Stimulated activated CD8-positive, alpha-beta memory T cell treated with anti-CD3 and anti-CD28 coated beads, Interleukin-12 subunit alpha, Interleukin-12 subunit beta, amount 100 ng/mL, for 1 hour (primary cell): ENCODE measurements at places on chromosomes 5 and 9.

GRCh38 chr9:115629879-115630840 is 512.2 kb upstream of the TNC start:
- no peak for DNase-seq

DNA sequence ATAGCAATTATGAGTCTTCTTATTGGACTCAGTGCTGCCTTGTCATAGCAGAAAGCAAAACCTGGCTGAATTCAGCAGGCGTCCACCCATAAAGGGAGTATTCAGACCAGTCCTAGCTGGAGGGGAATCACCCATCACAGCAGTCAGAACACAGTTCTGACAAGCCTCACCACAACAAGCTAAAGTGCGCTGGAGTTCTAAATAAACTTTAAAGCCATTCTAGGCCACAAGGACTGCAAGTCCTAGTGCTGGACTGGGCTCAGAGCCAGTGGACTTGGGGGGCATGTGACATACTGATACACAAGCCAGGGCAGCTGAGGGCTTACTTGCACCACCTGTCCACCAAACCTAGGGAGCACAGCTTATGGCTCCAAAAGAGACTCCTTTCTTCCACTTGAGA is 115.3 kb upstream of the PCSK5 start:
- DNase-seq = no peak

DNA sequence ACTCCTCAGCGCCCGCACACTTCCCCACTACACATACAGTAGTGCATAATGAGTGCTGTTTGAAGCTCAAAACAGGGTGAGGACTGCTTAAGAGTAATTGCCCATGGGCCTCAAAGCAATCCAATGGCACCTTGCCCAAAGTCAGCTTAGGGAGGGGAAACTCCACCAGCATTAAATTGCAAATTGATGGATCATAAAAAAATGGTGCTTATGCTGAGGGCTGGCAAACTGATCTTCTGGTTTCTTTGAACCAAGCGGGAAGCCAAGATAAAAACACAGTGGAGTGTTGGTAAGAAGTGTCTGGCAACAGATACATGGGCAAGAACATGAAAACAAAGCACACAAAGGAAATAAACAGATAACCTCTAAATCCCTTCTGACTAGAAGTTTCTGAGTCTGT is 28.0 kb downstream of the TLE1 start:
- no peak for DNase-seq

DNA sequence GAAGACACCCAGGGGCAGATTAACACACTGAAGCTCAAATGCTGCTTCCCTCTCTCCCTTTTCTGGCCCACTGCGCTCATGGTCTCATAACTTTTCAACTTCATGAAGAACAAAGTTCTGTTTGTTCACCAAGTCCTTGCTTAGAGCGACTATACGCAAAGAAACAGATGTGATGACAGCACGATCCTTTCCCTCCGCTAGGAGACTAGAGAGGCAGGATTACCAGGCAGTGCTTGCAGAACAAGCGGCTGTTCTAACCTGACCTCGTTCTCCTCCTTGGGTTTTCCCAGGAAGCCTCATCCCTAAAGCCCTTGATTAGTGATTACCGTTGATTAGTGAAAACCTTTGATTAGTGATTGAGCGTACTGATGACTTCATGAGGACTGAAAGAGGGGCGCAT is 649.9 kb downstream of the IRX1 start:
- no peak for DNase-seq

DNA sequence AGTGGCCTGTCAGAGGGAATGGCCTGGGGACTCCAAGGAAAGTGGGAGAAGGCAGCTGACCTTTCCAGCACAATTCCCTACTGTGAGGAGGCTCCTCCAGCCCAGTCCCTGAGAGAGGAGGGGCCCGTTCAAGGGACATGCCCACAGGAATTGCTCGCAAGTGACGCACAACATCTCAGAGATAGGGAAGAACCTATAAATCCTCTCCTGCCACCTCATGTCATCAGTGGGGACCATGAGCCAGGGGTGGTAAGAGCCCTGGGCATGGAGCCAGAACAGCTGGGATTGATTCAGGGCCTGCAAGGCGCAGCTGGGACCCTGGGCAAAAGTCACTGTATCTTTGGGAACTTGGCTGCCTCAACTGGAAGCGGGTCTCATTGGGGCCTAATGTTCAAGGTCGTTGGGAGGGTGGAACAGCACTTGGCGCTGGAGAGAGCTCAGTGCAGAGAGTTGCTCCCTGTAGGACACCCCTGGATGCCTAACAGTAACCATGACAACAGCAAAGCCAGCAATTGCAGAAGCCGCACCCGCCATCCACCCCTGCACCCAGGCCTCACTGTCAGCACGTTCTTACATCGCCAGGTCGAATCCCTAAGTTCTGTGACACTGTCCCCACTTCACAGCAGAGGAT is 41.3 kb upstream of the ORM1 start:
- no peak for DNase-seq

- no peak for DNase-seq
Observed at GRCh38 chr9:20197976-20198685, 409.3 kb upstream of the SLC24A2 start.

- DNase-seq = no peak
Observed at GRCh38 chr5:115132465-115132864, 37.2 kb downstream of the TRIM36 start.

GRCh38 chr5:86376214-86376613 is 241.5 kb upstream of the COX7C start:
- DNase-seq = no peak

DNA sequence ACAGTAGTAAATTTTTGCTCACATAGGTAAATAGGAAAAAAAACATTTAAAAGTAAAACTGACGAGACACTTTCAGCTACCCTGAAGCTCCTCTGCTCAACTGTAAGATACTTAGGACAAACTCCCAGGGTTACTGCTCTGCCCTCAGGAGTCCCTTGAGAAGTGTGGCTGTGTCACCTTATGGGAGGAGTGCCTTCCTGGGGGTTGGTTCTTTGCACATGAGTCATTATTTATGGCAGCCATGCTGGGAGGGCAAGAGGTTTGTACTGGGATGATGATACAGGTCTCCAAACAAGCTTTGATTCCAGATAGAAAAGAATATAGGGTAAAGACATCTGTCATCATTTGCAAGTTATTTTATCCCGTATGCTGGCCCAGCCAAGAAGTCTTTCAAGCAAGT is 45.9 kb downstream of the TTC1 start:
- no peak for DNase-seq

DNA sequence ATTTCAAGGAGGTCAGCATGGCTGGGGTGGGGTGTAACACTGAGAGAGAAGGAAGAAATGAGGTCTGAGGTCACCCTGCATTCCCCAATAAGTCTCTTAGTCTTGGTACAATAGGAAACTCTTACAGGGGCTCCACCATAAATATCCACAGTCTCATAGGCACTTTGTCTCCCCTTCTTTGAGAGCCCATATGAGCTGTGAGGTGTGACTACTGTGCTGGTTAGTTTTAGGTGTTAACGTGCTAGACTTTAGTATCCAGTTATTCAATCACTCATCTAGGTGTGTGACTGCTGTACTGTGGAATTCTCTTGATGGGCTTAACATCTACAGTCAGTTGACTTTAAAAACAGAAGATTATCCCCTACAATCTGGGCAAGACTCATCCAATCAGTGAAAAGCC is 378.1 kb upstream of the RFX3 start:
- DNase-seq = no peak

DNA sequence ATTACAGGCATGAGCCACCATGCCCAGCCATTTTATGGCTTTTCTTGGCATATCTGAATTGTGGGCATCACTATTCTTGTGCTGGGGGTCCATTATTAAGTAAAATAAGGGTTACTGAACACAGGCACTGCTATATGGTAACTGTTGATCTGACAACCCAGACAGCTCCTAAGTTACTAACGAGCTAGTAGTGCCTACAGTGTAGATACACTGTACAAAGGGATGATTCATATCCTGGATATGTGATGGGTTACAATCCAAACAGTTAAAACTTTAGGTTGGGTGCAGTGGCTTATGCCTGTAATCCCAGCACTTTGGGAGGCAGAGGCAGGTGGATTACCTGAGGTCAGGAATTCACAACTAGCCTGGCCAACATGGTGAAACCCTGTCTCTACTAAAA is 4.3 kb downstream of the CD14 start:
- no peak for DNase-seq

DNA sequence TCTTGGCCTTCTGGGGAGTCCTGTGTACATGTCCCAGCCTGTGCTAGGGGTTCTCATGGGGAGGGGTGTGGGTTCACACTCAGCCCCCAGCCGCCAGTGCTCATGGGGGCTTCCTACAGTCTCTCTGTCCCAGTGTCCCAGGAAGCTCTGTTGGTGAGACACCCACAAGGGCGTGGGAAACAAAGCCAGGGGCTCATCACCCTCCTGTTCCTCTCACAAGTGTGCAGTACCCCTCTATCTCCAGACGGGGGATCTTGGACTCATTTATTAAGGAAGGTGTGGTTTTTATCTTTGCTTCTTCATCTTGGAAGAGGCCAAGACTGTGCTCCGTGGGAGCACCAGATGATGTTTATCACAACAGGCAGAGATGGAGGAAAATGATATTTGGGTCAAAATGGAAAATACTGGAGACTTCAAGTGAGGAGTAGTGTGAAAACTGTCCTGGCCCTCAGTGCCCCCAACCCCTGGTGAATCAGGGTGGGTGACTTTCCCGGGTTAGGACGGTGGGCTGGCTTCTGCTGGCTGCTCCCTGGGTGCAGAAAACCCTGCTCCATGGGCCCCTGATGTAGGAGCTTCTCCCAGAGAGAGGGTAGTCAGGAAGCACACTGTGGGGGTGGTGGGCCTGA is 15.2 kb downstream of the TMEM171 start:
- no peak for DNase-seq

- DNase-seq = no peak
Observed at GRCh38 chr9:74125941-74126340, 371.2 kb upstream of the RORB start.

GRCh38 chr5:151405334-151406160 is 41.9 kb upstream of the SLC36A1 start:
- no peak for DNase-seq

DNA sequence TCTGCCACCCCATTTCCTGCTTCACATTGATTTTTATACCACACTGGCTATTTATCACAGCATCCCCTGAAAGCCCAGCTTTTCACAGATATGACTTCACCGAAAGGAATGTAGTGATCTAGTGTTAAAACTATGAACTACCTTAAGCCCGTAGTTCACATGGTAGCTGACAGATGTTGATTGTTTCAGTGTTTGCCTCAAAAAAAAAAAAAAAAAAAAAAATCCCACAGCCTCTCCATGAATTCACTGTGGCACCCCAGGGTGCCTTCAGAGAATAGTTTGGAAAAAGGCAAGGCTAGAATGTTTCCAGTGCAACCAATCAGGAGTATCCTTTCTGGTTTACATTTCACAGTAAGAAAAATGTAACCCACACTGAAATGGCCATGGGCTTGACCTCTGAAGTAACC is 37.1 kb downstream of the GLIS3 start:
- DNase-seq = no peak

DNA sequence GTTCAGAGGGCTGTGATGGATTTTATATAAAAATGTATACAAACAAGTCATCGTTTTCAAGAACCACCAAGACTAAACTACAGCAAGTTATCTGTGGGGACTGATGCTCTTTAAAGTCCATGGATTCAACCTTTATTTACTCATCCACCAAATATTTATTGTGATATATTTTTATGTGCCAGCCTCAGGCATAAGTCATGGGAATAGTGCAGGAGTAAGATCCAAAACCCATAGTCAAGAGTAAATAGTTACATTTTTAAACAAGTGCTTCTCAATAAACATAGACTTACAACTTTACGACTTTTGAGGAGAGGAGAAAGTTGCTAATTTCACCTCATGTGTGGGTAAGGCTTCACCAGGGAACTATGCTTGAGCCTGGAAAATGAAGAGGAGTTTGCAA is 24.6 kb downstream of the MACIR start:
- no peak for DNase-seq

GRCh38 chr5:132658381-132659302 is 669 bp downstream of the IL13 start:
- no peak for DNase-seq

DNA sequence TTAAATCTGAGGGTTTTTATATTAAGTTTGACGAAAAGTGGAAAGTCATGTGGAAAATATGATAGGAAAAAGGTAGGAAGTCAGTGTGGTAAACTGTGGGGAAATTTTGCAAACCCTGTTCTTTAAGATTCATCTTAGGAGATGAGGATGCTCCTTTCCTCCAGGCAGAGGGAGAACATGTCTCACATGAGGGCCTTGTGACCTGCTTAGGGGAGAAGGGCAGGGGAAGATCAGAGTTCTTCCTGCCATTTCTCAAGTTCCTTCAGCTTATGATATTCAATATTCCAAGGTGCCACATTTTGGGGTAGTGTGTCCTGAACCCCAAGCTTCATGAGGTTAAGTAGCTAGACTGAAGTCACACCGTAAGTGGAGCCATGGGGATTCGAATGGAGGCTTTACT is 53.7 kb downstream of the MAPKAP1 start:
- no peak for DNase-seq

- no peak for DNase-seq
Observed at GRCh38 chr5:141695627-141696215, 13.7 kb upstream of the ARAP3 start.

- no peak for DNase-seq
Observed at GRCh38 chr9:130536701-130537107, 42.7 kb upstream of the FUBP3 start.

- DNase-seq = no peak
Observed at GRCh38 chr9:37034938-37035647, 1.0 kb upstream of the PAX5 start.

GRCh38 chr9:88947581-88948573 is 43.4 kb upstream of the S1PR3 start:
- DNase-seq = no peak

- no peak for DNase-seq
Observed at GRCh38 chr9:113887436-113887835, 11.3 kb downstream of the ZNF618 start.

DNA sequence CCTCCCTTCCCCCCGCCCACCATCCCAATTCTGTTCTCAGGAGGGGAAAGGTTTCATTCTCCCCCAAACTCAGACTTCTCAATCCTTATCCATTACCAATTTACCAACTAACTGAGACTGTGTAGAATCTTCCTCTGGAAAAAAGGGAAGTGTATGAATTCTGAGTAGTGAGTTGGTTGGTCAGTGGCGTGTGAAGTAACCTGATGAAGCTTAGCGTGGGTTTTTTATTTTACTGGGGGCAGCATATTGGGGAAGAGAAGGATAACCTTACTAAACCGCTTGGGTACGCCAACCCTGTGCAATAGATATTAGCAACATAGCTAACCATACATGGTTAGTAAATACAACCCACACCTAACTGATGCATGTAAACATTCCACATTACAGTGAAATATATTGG is 1.1 kb upstream of the DNAJC21 start:
- no peak for DNase-seq
